Lower leg skin (tissue), 4 donors: ENCODE measurements at places on chromosomes 5 and 9.

DNA sequence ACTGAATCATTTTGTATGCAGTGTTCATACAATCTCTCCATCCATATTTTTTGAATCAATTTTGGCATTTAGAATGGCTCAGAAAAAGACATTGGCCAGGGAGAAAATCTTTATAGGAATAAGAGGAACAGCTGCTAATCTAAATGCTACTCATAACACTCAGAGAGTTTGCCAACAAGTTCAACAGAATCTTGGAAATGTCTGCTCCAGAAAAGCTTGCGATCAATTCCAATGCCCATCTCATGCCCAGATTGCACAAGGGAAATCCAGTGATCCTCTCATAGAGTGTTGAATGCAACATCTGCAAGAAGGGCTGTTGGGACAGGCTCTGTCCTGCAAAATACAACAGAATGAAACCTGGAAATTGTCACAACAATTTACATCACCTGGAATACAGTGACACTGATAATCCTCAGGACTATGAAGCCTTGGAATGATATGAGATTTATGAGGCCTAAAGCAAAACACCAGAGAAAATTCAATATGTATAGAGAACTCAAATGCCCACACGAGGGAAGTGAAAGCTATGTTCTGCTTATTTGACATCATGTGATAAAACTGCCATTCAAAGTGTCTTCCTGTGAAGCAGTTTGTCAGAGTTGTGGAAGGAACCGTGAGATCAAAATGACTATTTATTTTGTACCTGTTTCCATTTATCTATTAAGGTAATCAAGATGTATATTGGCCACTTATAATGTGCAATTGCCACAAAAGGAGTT lies 190.1 kb downstream of the PARP8 start:
- no peak for DNase-seq

DNA sequence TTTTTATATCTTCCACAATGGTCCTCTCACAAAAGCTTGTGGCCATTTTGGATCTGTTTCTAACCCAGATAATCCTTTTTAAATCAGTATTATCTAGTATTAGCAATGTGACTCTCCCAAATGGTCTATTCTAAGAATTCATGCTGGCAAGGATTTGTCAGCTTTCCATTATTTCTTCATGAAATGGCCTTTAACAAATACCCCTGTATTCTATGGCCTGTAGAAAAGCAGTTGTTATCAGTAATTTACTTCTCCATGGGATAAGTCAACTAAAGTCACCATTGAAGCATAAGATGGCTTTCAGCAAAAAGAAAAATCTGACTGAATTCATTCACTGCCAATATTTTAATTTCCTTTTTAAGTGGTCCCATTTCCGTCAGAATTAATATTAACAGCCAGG lies 346.4 kb upstream of the FAM174A start:
- DNase-seq: no peak

GRCh38 chr9:108168236-108168850 lies 678.8 kb upstream of the KLF4 start:
- DNase-seq: no peak

DNA sequence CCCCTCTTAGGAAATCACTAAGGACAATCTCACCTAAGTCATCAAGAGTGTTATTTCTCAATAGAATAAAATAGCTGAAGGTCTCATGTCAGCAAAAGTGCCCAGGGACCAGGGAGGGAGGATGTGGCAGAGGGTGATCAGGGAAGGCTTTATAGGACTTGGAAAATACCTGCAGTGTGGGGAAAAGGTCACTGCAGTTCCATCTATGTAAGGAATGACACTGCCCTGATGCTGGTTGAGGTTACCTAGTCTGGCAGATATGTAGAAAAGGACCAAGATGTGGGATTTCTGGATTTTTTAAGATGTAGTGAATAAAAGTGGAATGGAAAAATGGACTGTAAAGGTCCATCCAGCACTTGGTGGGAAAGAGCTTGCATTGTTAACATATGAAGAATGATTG lies 18.3 kb downstream of the PRDM9 start:
- no peak for DNase-seq

DNA sequence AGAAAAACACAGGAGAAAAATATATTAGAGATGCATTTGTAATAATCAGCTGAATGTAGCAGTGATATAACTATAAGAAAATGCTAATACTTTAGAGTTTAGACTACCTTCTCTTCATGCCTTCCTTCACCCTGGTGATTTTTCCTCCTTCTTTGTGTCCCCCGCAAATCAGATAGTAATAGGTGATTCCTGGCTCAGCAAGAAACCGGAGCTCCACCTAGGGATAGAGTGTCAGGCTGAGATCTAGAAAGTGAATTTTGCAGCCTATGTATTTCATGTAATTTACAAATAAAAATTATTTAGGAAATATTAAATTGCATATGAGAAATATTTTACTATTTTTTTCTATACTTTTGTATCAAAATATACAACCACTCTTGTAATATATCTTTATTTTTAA lies 109.8 kb upstream of the ST8SIA4 start:
- no peak for DNase-seq

DNA sequence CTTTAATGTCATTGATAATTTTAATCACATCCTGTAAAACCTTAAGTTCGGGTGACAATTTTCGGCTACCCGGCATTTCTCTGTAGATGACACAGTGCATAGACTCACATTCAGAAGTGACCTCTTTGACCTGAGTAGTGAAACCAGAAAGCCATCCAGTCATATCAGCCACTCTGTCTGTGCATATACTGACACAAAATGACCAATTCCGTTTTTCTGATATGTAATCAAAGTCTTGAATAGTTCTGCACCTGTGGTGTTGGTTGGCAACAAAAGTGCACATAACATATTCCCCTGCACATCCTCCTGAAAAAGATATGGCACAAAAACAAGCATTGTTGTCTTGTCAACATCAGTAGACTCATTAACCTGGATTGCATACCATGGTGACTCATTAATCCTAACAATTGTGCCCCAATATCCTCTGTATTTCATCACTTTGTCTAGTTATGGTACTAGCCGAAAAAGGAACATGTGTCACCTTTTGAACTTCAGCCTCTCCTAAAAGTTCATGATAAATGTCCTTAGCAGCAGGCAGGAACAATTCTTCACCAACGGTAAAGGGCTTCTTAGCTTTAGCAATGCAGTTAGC lies 4.6 kb upstream of the HNRNPA0 start:
- DNase-seq: no peak

DNA sequence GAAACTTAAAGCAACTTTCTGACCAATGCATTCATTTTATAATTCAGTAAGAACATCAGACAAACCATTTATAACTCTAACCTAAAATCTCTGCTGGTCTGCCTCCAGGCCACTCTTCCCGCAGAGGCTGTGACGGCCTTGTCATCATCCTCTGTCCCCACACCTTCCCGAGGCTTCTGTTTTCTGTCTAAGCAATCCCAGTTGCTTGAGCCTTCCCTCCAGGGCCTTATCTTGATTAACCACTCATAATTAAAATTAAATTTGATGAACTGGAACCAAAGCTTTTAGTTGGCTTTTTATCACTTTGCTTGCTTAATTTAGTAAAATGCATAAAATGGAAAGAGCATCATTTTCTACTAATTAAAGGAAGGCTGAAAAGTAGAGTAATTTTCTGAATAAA lies 312.4 kb downstream of the DIRAS2 start:
- DNase-seq: no peak

- peak; percentile 71 for DNase-seq
These were observed 495 bp downstream of the OSTF1 start for GRCh38 chr9:75088646-75089372.

DNA sequence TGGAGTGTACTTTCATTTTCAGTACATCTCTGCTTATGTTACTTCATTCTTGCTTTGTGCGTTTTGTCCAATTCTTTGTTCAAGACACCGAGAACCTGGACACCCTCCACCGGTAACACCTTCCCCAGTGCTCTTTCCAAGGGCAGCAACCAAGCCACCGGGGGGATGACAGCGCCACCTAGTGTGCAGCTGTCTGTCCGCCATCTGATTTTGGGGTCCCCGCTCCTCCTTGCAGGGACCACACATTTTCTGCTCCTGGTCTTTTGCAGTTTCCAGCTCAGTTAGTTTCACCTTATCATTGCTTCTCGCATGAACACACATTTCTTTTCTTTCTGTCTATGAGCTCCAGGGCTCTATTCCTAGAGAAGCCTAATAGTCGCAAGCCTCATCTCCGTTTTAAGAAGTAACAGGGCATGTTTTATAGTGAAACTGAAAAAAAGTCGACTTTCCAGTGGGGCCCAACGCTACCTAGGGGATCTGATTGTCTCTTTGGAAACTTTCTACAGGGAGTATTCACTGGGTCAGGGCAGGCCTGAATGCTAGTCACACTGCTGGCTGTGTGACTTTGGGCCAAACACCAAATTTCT lies 152.1 kb downstream of the FSTL4 start:
- no peak for DNase-seq

- peak; percentile 80 for DNase-seq
These were observed at the start of gene NTMT1 for GRCh38 chr9:129626079-129626624. NTMT1 (plus strand) TSS chr9:129626163; CDS start chr9:129632704, 6,541 bp downstream.
